ENCODE measurements at places on chromosomes 3 and 15. TPM values are rescaled to one million over a fixed set of nuclear protein-coding genes. Genes with fewer than 3 reads are reported as not detected.
A peak's percentile ranks its signal among the peaks of the same experiment; 100 is the strongest.

The MEIS2 gene
- total RNA-seq = 12.5 TPM

The SH2D7 gene
- not detected for total RNA-seq

The UBE3A gene
- total RNA-seq = 84.7 TPM

DNA sequence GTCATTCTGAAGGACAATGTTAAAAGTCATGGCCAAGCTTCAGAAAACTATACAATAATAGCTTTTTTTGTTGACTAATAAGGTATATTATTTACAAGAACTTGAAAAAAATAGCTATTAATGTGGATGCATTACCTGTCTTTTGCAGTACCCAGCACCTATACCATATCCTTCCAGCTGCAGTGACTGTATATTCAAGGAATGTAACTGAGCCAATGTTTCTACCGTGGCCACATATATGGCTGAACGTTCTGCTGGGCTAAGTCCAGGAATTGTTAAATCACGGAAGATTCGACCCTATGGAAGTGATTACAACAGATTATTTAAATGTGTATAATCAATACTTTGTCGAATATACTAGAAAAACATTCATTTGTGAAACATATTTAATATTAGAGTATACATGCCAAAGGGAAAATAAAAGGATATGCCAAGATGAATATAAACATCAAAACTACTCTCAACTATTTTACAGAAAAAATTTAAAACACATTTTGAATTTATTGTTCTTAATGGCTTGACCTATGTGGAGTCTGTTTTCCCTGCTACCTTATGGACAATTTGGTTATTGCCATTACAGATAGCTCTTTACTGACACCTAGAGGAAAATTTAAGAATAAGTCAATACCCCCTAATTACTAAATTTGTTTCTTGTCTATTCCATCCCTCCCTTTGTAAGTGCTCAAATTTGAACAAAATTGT, 17.6 kb downstream of the ACAD11 start:
- H3K4me1 ChIP-seq = no peaks in the 10 kb centered on the region
- DNase-seq = no peak
- H3K27me3 ChIP-seq = no peaks in the 10 kb centered on the region
- H3K27ac ChIP-seq = no peak overlapping the region

GRCh38 chr3:70249509-70250160, 62.8 kb downstream of the MDFIC2 start:
- H3K4me1 ChIP-seq = no peaks in the 10 kb centered on the region
- no peaks in the 10 kb centered on the region for H3K36me3 ChIP-seq
- no peak overlapping the region for H3K27ac ChIP-seq
- H3K4me3 ChIP-seq = no peak overlapping the region
- no peaks in the 10 kb centered on the region for H3K27me3 ChIP-seq
- no peak for DNase-seq

GRCh38 chr3:150345021-150345538, 63.0 kb upstream of the TSC22D2 start:
- H3K4me3 ChIP-seq = no peak overlapping the region
- no peak for DNase-seq
- no peak overlapping the region for H3K27ac ChIP-seq
- H3K36me3 ChIP-seq = no peaks in the 10 kb centered on the region

GRCh38 chr3:138033202-138033691, 23.3 kb downstream of the CLDN18 start:
- H3K36me3 ChIP-seq = no peaks in the 10 kb centered on the region
- H3K4me3 ChIP-seq = no peak overlapping the region
- H3K4me1 ChIP-seq = no peaks in the 10 kb centered on the region
- no peak for DNase-seq
- no peak overlapping the region for H3K27ac ChIP-seq
- H3K27me3 ChIP-seq = no peaks in the 10 kb centered on the region

DNA sequence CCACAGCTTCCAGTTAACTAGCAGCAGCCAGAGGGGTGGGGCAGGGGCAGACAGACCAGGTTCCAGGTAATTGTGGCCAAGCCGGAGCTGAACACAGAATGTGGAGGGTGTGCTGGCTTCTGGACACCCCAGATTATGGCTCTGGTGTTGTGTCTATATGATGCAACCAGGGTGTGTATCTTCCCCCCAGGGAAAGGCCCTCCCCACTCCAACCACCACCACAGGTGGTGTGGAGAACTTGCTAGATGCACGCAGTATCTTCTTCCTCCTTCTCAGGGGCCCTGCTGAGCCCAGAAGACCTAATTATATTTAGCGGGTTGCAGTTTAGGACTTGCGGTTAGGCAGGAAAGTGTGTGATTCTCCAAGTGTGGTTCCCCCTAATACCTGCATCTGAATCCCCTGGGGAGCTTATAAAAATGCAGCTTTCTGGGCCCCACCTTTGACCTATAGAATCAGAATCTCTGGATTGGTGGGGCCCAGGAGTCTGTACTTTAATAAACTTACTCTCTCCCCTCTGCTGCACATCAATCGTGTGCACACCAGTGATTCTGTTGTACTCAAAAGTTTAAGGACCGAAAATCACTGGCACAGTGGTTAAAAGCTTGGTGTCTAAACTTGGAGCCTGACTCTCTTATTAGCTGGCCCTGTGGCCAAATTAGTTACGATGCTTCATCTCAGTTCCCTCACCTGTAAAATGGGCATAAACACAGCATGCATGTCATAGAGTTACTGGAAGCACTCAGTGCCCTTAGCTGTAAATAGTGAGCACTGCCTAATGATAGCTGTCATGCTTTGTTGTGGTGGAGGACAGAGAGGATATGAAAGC, 379.1 kb upstream of the PROK2 start:
- peak; percentile 5 for DNase-seq
- H3K27me3 ChIP-seq = no peaks in the 10 kb centered on the region
- no peaks in the 10 kb centered on the region for H3K4me1 ChIP-seq
- H3K27ac ChIP-seq = peak overlapping the region; percentile 20
- H3K4me3 ChIP-seq = no peak overlapping the region

GRCh38 chr15:101307048-101307896, 12.2 kb upstream of the SNRPA1 start:
- H3K27ac ChIP-seq = no peak overlapping the region
- no peak overlapping the region for H3K4me3 ChIP-seq
- H3K27me3 ChIP-seq = no peaks in the 10 kb centered on the region
- no peaks in the 10 kb centered on the region for H3K36me3 ChIP-seq
